Activated CD8-positive, alpha-beta memory T cell treated with anti-CD3 and anti-CD28 coated beads for 48 hours (primary cell): ENCODE measurements at places on chromosomes 12 and 14.

DNA sequence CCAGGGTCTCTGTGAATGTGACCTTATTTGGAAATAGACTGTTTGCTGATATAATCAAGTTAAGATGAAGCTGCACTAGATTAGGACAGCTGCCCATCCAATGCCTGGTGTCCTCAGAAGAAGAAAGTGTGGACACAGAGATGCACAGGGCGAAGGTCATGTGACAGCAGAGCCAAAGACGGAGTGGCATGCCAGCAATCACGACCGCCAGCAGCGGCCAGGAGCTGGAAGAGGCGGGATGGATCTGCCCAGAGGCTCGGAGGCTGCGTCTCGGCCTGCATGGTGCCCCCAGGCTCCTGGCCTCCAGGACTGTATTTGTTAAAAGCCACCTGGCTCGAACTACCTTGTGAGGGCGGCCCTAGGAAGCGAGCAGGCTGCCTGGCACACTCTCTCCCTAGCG lies 76.5 kb downstream of the RFLNA start:
- DNase-seq = no peak

- no peak for DNase-seq
Observed at GRCh38 chr12:17203497-17203896, 597.5 kb upstream of the LMO3 start.

DNA sequence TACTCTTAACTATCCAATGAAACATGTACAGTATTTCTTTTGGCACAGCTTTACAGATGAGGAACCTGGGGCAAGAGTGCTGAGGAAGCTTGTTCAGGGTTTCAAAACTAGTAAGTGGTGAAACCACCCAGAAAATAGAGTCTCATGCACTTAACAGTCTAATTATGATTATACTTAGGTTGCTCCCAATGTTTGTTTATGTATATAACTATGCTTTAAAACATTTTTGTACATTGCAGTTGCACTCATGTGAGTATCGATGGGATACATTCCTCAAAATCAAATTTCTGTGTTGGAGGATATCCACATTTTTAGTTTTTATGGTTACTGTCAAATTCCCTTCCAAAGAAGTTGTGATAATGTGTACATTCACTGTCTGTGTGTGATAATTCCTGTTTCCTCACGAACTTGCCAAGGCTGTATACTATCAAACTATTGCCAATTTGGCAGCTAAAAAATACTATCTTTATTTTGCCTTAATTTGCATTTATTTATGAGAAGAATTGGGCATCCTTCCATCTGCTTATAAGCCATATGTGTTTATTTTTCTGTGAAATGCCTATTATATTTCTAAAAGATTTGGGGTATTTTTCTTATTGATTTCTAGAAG lies 143.9 kb upstream of the SSTR1 start:
- no peak for DNase-seq

DNA sequence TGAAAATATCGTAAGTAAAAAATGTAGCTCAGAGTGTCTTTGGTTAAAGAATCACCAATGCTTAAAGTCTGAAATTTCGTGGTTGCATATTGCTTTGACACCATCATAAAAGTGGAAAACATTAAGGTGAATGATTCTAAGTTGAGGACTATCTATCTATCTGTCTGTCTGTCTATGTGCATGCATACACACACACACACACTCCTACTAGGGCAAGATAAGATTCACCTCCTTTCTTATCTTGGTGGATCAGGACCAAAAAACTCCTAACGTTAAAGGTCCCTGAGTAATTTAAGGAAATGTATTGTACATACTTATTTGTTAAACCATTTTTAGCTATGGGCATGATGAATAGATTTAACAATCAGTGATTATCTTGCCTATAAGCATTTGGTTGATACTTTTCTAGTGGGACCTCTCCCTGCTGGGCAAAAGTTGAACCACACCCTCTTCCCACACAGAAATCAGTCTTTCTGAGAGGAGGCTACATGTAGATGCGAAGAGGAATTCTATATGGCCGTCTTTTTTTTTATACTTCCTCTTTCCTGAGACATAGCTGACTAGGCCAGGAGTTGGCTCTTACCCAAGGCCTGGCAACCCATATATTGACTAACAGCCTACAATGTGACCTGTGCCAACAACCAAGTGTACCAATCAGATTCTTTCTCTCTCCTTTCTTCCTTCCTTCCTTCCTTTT lies 19.3 kb upstream of the LLPH start:
- no peak for DNase-seq

- DNase-seq = peak; percentile 31
Observed at GRCh38 chr12:91811481-91812287, 334.0 kb downstream of the BTG1 start.

DNA sequence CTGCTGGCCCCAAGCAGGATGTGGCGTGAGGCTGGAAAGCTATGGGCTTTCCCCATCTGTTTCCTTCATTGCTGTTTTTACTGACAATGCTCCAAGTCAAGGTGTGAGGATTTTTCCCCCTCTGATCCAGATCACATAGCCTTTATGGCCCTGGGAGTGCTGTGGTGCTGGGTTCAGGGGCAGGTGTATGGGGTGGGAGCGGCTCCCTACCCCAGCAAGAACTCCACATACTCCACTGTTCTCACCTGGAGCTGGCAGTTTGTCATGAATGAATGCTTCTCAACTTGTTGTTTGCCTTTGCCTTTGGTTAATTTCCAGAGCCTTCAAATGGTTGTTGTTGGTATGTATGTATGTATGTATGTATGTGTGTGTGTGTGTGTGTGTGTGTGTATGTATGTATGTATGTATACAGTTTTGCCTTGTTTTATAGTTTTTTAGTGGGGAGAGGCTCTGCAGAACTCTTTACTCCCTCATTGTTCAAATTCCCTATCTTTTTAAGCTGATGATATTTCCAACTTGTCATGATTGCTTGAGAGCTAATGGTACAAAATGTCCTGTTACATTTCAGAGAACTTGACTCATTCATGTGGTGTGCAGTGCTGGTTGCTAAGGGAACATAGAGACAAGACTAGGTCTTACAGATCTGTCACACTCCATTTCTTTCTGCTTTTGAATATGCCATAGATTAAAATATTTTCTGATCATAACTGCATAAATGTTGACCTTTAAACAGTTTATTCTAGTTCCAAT lies 36.6 kb upstream of the ASPG start:
- no peak for DNase-seq
